ENCODE measurements at places on chromosomes 5 and 9.

DNA sequence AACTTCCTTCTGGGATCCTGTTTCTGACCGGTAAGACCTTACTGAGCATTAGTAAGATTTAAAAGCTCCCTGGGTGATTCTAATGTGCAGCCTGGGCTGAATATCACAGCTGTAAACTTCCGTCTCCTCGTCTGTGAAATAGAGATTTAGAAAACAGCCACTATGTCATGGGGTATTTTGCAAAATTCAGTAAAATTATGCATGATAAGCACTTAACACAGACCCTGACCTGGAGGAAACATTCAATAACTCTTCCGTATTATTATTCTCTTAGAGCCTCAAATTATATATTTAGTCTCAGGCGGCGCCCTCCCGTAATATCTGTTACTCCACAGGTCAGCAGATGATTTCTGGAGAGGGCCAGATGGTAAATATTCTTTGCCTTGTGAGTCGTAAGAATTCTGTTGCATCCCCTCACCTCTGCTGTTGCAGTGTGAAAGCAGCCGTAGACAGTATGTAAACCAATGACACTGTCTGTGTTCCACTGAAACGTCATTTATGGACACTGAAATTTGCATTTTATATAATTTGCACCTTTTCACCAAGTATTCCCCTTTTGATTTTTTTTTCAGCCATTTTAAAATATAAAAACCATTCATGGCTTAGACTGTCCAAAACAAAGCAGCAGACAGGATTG lies 39.2 kb upstream of the RARS1 start:
- DNase-seq = no peak

- DNase-seq = no peak
Measured at GRCh38 chr9:129567842-129568559, 52.9 kb downstream of the C9orf50 start.

DNA sequence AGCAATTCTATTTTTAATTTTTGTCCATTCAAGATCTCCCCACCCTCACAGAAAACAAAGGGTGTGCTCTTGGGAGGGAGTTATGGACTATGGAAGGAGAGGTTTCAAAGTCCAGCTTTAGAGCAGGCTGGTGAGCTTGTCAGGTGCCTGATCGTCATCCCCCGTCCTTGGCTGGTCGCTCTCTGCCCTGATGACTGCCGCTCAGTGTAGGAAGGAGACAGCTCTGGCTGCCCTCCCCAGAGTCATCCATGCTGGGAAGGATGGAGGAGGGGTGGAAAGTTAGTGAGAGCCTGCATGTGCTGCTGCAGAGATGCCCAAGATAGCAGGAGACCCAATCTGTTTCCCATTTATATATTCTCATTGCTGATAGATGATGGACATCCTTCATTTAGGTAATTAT lies 96.6 kb downstream of the NLN start:
- no peak for DNase-seq

DNA sequence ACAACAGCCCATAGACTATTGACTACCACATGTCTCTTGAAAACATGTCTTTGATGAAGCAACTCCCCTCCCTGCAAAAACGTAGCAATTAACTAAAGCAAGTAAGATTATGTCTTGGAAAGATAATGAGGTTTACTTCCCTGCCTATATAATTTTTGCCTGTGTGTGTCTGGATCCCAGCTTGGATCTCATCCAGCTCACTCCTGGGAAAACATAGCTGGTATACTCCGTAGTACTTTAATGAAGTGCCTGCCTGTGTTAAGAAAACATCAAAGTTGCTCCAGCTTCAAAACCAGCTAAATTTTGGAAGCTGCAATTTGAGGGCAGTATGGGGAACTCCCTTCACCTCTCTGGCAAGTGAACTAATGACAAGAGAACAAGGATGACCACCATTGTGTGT lies 182.6 kb upstream of the C9orf72 start:
- DNase-seq = no peak

DNA sequence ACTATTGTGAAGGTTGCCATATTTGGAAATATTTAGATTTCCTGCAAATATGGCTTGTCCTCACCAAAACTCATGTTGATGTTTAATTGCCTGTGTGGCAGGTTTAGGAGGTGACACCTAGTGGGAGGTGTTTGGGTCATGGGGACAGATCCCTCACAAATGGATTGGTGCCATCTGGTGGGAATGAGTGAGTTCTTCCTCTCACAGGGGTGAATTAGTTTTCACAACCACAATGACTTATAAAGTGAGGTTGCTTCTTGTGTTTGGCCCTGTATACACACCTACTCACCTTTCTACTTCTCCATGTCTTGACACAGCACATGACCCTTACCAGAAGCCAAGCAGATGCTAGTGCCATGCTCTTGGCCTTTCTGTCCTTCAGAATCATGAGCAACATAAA lies 41.1 kb downstream of the ISOC1 start:
- DNase-seq = no peak

DNA sequence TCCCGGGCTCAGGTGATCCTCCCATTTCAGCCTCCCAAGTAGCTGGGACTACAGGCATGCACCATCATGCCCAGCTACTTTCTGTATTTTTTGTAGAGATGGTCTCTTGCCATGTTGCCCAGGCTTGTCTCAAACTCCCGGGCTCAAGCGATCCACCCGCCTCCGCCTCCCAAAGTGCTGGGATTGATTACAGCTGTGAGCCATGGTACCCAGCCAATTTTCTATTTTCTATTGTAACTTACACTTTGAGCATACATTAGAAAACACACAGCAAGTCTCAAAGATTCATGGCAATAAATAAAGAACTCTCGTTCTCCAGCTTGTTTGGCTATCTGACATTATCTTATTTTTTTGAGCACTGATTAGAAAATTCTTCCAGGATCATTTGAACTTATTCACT lies 228.7 kb downstream of the ADAMTS6 start:
- no peak for DNase-seq

DNA sequence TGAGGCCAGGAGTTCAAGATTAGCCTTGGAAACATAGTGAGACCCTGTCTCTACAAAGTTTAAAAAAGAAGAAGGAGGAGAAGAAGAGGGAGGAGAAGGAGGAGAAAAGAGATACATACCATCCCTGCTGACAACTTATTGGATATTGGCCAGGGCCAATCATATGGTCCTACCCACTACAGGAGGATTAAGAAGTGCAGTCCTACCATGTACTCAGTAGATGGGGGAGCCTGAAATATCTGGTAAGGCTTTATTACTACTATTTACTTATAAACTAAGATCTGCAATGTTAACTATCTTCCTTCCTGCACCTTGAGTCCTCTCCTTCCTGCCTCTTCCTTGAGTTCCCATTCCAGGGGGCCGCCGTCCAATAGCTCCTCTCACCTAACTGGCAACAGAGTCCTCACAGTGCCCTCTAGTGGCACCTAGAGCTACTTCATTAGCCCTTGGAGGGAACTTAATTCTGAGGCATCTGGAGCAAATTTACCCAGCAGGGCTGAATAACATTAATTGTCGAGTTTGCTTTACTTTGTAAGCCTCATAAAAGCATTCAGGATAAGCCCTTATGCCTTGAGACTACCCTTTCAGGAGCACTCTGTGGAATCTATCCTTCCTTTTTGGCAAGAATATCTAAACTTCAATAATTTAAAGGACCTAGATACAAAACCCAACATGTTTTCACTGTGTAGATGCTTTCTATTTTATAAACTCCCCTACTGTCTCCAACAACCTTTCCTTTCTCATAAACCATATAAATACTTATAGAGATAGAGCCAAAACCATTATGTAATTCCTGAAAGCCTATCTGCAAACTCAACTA lies 39.1 kb upstream of the RANBP6 start:
- DNase-seq = peak; percentile 35

DNA sequence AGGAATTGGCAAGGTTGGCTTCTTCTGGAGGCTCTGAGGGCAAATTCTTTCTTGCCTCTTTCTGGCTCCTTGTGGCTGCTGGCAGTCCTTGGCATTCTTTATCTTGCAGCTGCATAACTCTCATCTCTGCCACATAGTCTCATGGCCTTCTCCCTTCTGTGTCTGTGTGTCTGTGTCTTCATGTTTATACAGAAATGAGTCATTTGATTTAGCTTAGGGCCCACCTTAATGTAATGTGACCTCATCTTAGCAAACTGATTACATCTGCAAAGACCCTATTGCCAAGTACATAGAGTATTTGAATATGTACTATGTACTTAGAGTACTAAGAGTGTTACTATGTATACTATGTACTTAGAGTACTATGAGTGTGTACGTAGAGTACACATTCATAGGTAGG lies 122.5 kb downstream of the RFK start:
- no peak for DNase-seq

DNA sequence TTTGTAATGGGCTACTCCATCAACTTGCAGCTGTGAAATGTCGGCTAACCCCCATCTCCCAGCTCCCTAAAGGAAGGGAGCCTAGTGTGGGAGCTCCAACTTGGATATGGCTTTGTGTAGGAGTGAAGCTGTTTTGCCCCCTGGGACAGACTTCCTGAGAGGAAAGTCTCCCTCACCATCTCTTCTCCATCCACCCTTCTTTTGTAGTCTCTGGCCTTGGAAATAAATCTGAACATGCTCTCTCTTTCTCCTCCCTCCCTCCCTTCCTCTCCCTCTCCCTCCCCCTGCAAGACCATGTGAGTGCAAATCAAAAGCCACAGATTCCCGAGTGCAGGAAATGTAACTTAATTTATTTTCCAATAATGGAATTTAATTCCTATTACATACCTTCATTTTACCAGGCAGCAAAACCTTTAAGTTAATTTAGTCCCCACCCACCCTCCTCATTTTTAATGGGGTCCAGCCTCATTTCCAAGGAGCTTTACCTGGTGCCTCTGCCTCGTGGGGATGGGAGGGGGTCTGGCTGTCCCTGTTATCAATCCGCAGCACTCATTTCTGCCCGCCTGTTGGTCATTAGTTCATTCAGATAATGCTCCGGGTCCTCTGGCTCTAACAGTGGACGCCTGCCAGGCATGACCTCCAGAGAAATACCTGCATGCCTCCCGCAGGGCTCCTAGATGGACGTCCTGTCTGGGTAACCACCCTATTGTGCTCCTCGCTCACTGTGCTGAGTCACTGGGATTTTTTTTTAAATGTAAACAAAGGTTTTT lies 122.9 kb upstream of the TAF11L2 start:
- DNase-seq = no peak

DNA sequence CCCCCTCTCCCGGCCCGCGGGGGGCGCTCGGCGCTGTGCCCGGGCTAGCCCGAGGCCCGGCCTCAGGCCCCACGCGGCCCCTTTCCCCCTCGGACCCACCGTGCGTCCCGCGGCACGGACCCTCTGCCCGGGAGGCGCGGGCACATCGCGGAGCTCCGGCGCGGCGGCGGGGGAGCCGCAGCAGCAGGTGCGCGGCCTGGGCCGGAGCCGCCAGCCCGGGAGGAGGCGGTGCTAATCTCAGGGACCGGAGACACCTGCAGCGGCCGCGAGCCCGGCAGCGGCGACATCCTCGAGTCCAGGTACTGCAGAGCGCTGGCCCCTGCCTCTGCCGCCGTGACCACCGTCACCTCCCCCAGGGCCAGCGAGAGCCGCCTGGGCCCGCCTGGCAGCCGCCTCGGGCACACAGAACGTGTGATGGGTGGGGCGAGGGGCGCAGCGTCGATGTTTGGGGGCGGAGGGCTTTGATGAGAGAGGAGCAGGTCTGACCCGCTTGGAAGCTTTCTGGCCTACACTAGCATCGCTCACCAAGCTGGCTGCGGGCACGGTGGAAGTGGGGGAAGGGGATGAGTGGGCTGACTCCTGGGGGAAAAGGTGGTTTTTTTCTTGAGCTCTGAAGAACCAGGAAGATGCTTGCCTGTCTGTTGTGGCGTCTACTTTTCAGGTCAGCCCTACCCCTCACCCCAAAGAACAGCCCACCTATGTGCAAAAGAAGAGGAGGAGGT lies 524 bp downstream of the CYFIP2 start:
- DNase-seq = no peak

Measured in stimulated activated CD8-positive, alpha-beta memory T cell treated with anti-CD3 and anti-CD28 coated beads, Interleukin-4, amount 100 ng/mL, for 24 hours (primary cell).